Kidney (tissue), 22 donors: ENCODE measurements at places on chromosomes 7 and 10. TPM values are rescaled to one million over a fixed set of nuclear protein-coding genes. Genes with fewer than 3 reads are reported as not detected.

Gene TLX1
- polyA plus RNA-seq: not detected

Gene CLRN3
- polyA plus RNA-seq: 42.1 TPM

Gene MLLT10
- polyA plus RNA-seq: 11.0 TPM

Gene PIK3CG
- polyA plus RNA-seq: 0.15 TPM

Gene ARHGEF35
- 9.5 TPM for polyA plus RNA-seq

Gene OR13A1
- polyA plus RNA-seq: not detected

Gene TBC1D12
- polyA plus RNA-seq: 4.4 TPM

Gene NPVF
- polyA plus RNA-seq: not detected

Gene NPY4R2
- polyA plus RNA-seq: not detected

Gene SEMA3E
- polyA plus RNA-seq: 0.15 TPM

Gene ADCY1
- polyA plus RNA-seq: 2.9 TPM

Gene HYAL4
- 0.24 TPM for polyA plus RNA-seq

Gene NAT16
- polyA plus RNA-seq: not detected

Gene CPA4
- not detected for polyA plus RNA-seq

Gene MPP7
- polyA plus RNA-seq: 6.8 TPM

Gene MRLN
- polyA plus RNA-seq: 24.3 TPM

Gene TDRD1
- not detected for polyA plus RNA-seq

Gene PPP1R17
- not detected for polyA plus RNA-seq

Gene BET1
- polyA plus RNA-seq: 32.2 TPM

Gene CXCL12
- 111 TPM for polyA plus RNA-seq

Gene LRRC18
- not detected for polyA plus RNA-seq

Gene SFTPD
- polyA plus RNA-seq: 1.7 TPM

Gene MMD2
- polyA plus RNA-seq: not detected

Gene NT5C2
- 30.9 TPM for polyA plus RNA-seq

Gene PCDH15
- 1.5 TPM for polyA plus RNA-seq

Gene TRIP6
- polyA plus RNA-seq: 92.6 TPM

Gene MEOX2
- not detected for polyA plus RNA-seq

Gene PON3
- polyA plus RNA-seq: 1.9 TPM

Gene FAM241B
- 23.7 TPM for polyA plus RNA-seq

Gene BTBD16
- 0.34 TPM for polyA plus RNA-seq

Gene VPS37D
- 19.3 TPM for polyA plus RNA-seq

Gene SYT15
- 2.1 TPM for polyA plus RNA-seq

Gene FAM180A
- polyA plus RNA-seq: 2.2 TPM

Gene MYL7
- not detected for polyA plus RNA-seq

Gene PPP3CB
- polyA plus RNA-seq: 26.8 TPM

Gene HABP2
- 27.4 TPM for polyA plus RNA-seq

Gene BUB3
- 49.0 TPM for polyA plus RNA-seq

Gene PHF14
- polyA plus RNA-seq: 17.1 TPM

Gene ZNF239
- polyA plus RNA-seq: 4.5 TPM

Gene NME8
- polyA plus RNA-seq: 1.2 TPM

Gene PPP1R9A
- 2.6 TPM for polyA plus RNA-seq

Gene MTURN
- polyA plus RNA-seq: 54.7 TPM

Gene SLC13A4
- polyA plus RNA-seq: not detected

Gene JAKMIP3
- 0.13 TPM for polyA plus RNA-seq

Gene CCL24
- not detected for polyA plus RNA-seq

Gene ITGB1
- polyA plus RNA-seq: 156 TPM

Gene SLC39A12
- not detected for polyA plus RNA-seq
